ENCODE measurements at places on chromosomes 12 and 14. TPM values are rescaled to one million over a fixed set of nuclear protein-coding genes. Genes with fewer than 3 reads are reported as not detected.

DNA sequence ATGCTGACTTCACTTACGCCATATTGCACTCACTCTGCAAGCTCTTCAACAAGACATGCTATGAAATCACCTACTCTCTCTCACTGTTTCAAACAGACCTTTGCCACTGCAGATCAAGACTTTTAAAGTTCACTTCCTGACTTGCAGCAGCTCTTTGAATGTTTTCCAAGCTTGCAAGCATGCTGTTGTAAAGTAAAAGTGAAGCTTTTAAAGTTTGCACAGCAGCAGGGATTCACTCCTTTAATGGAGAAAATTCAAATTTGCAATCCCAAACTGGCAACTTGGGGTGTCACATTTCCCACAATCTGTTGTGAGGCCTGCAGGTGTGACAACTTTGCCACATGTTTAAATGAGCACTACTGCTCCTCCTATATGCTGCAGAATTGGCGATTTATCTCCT is 270.9 kb downstream of the ALX1 start:
- no peak for DNase-seq

Gene CCDC196
- total RNA-seq: not detected

GRCh38 chr12:30507576-30507975 is 188.1 kb downstream of the IPO8 start:
- DNase-seq: no peak

- no peak for DNase-seq
Observed at GRCh38 chr14:50110323-50111037, 5.9 kb downstream of the VCPKMT start.

DNA sequence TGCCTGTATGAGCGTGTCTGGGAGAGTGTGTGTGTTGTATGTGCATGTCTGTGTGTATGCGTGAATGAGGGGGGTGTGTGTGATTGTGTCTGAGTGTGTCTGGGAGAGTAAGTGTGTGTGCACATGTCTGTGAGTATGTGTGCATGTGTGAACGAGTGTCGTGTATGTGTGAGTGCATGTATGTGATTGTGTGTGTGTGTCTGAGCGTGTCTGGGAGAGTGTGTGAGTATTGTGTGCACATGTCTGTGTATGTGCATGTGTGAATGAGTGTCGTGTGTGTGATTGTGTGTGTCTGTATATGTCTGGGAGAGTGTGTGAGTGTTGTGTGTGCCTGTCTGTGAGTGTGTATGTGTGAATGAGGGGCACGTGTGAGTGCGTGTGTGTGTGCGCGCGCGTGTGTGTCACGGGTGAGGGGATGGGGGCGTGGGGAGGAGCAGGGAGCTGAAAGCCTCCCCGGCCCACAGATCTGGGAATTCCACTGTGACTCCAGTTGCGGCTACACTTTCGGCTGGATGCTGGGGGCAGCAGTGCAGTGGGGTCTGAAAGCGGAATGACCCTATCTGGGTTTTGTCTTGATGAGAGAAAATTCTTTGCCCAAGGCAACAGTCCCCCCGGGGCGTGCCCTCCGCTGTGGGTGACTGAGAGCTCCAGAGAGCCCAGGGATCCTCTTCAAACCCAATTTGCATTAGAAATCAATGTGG is 138.1 kb upstream of the MED13L start:
- DNase-seq: no peak

DNA sequence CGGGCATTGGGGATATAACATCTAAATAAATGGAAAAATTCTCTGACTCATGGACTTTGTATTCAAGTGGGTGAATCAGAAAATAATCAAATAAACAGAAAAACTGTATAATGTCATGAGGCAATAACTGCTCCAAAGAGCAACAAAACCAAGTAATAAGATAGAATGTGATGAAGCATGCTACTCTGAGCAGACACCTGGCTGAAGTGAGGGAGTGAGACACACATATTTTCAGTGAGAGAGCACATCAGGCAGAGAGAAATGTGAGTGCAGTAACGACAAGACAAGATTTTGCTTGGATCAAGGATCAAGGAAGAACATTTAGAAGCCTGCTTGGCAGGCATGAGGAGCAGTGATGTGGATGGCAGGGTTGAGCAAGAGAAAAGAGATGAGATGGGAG is 75.8 kb upstream of the CCDC91 start:
- DNase-seq: no peak

GRCh38 chr12:1313906-1314305 is 280.5 kb downstream of the FBXL14 start:
- DNase-seq: no peak

Gene SIVA1
- 97.4 TPM for total RNA-seq

DNA sequence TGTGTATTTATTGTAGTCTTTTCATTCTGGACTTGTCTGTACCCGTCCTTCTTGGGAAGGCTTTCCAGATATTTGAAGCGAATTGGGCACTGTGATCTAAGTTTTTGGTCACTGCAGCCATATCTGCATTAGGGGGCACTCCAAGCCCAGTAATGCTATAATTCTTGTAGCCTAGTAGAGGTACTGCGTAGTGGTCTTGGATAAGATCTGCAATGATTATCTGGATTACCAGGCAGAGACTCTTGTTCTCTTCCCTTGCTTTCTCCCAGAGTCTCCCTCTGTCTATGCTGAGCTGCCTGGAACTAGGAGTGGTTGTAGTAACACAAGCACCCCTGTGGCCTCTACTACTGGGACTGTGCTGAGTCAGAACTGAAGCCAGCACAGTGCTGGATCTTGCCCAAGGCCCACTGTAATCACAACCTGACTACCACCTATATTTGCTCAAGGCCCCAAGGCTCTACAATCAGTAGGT is 30.0 kb downstream of the SLC38A2 start:
- peak; percentile 72 for DNase-seq

DNA sequence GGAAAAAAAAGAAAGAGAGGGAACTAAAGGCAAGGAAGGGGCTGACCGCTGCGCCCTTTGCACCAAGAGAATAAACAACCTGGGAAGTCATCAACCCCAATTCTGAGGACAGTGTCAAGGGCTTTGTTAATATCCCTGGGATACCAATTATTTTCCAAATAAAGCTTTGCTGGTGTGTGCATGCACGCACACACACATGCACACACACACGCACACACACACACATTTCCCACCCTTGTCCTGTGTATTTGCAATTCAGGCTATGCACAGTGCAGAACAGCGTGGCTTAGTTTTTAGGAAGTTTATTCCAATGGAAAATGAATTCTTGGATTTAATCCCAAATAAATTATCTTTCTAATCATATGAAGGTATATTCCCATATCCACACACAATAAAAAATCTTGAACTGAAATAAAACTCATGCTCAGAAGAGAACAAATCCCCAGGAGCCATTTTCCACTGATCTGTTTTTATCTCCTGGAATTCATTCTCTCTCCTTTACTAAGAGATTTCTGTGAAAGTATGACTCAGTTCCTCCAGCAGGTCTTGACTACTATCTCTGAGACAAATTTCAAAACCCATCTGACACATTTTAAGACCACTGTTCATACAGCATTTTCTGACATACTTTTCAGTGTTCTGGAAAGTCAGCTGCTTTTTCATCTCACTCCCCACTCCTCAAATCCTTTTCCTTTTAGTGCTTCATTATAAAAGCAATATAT is 334.4 kb upstream of the ATP2B1 start:
- no peak for DNase-seq

DNA sequence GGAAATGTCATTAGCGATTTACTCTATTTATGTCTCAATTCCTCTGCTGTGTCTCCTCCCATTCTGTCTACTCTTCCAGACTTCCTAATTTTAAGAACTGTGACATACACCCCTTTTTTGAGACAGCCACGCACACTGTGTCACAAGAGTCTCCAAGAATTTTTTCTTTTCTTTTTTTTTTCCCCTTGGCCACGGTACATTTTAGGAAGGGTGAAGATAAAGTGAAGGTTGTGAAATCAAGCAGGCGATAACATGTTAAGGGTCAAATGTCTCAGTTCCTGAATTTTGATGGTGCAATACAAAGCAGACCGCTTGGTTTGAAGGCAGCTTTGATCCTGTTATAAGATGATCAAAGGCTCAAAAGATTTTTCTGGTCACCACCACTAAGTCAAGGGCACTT is 4.3 kb downstream of the OLR1 start:
- no peak for DNase-seq

Gene RFLNA
- total RNA-seq: under 0.01 TPM

Gene CCDC38
- not detected for total RNA-seq

Gene CCDC198
- not detected for total RNA-seq

Gene GPR84
- total RNA-seq: not detected

DNA sequence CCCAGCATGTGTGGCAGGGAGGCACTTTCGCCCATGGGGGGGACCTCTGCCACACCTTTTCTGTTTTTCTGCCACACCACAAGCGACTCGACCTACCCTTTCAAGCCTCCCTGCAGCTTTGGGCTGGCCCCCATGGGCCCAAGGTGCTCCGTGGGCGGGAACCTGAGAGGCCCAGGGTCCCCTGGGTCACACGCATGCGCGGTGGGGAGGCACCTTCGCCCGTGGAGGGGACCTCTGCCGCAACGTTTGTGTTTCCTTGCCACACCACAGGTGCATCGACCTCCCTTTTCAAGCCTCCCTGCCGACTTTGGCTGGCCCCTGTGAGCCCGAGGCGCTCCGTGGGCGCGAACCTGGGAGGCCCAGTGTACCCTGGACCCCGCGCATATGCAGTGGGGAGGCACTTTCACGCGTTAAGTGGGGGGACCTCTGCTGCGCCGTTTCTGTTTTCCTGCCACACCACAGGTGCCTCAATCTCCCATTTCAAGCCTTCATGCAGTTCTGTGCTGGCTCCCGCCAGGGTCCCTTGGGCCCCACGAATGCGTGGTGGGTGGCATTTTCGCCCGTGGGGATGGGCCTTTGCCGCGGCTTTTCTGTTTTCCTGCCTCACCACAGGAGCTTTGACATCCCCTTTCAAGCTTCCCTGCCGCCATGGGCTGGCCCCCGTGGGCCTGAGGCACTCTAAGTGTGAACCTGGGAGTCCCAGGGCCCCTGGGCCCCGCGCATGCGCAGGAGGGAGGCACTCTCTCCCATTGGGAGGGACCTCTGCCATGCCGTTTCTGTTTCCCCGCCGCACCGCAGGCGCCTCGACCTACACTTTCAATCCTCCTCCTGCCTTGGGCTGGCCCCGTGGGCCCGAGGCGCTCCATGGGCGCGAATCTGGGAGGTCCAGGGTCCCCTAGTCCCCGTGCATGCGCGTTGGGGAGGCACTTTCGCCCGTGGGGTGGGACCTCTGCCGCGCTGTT is 332.2 kb downstream of the ALG10 start:
- DNase-seq: no peak

DNA sequence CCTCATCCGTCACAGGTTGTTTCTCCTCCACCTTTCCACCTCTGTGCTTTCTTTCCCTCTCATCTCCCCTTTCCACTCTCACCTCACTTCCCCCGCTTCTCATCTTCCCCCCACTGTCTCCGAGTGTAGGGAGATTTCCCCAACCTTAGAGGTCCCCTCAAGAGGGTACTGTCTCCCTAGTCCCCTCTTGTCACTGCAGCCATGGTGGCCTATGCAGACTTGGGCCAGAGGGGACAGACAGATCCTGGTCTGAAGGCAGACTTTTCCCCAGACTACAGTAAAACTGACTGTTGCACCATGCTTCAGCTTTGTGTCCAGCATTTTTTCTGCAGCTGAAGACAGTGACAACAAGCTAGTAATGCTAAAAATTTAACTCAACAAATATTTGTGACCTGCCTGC is 41.2 kb downstream of the KANSL2 start:
- no peak for DNase-seq

All from dermis microvascular lymphatic vessel endothelial cell (primary cell).